ENCODE measurements at places on chromosomes 11 and 22.

DNA sequence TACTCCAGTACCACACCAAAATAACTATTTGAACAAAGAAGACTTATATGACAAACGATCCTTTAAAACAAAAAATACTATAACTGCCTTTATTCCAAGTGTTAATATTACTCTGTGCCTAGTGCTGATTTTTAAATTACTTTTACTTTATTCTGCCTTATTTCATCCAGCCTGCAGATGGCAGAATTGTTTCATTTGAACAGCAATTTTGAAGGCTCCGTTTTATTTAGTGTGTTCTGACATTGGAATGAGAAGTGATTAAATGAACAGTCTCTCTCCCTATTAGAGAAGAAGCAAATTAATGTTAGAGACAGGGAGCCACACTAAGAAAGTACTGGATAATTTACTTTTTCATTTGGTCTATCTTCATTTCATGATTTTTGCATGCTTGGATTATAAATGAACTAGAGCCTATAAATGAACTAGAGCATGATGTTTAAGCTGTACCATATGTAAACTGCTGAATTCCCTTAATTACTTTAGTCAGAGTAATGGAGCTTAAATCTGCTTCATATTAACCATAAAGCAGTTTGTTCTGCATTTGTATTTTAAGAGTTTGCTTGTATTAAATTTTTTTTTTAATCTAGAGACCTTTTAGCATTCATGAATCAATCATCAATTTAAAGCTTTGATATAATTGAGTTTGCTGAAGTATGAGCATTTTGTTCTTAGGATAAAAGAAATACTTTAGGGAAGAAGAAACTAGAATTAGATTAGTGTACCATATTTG is 9.8 kb downstream of the PDHX start:
- no peak for DNase-seq

- no peak for DNase-seq
Measured at GRCh38 chr22:37283393-37283937, 1.2 kb downstream of the CYTH4 start.

GRCh38 chr11:94142308-94143281 is 14.0 kb downstream of the PANX1 start:
- no peak for DNase-seq

DNA sequence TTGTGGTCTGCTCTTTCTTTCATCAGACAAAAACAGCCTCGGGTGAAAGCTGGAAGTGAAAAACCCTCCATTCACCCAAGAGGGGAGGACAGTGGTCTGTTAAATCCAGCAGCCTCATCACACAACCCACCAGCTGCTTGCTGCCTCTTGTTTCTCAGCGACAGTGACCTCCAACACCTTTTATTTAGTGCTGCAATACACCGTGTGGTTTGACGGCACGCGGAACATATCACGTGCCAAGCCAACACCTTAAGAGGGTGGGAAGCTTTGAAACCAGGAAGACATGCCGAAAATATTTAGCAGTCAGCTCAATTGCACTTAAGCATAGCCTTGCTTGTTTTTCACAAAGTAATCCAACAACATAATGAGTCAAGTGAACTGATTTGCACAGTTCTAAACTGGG is 39.8 kb upstream of the POGLUT3 start:
- peak; percentile 4 for DNase-seq

DNA sequence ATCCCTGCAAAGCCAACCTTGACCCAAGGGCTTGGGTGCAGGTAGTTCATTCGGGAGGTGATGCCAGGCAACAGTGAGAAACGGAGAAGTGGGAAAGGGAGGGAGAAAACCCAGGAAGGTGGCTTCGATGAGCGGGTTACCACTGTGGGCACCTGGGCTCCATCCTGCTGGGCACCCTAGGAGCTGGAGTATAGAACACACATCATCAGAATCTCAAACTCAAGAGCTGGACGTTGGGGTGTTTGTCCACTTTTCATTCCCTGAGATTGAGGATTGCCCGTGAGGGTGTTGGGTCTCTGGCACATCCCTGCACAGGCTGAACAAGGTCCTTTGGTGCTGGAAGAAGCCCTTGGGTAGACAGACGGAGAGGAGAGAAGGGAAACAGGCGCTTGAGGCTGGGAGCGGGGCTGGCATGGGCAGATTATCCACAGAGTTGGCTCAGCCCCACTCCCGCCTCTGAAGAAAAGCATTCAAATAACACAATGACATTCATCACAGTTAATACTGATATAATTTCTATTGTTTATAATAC is 70.4 kb downstream of the LRRC32 start:
- DNase-seq: no peak

GRCh38 chr11:91921974-91922373 is 302.6 kb upstream of the FAT3 start:
- DNase-seq: no peak

GRCh38 chr11:76623884-76624419 is 46.6 kb downstream of the LRRC32 start:
- DNase-seq: no peak

DNA sequence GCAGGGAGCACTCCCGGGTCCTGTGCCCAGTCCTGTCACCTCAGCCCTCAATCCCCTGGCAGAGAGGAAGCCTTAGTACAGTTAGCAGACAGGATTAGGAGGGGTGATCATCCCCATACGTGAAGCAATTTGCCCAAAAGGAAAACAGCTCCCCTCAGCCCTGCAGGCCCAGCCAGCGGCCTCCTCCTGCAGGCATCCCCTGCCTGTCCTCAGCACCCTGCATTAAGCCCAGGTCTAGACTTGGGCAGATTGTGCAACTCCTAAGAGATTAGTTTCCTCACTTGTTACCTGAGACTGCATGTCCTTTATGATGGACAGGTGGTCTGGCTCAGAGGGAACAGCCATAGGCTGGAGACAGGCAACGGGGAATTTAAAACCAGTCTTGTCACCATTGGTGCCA is 95.5 kb upstream of the TMEM45B start:
- no peak for DNase-seq

DNA sequence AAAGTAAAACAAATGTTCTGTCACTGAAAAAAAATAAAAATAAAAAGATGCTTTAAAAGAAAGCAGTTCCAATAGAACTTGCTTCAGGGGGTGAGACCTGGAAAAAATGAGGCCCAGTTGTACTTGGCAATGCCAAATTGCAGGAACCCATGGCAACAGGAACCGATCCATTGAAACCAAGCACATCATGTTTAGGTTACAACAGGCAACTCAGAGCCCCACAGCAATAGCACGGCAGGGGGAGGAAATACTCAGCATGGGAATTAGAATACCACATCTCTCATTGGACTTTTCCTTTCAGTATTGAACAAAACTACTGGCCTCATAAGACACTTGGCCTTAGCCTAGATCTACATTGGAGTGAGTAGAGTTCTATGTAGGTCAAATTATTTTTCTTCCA is 84.3 kb downstream of the MSANTD4 start:
- no peak for DNase-seq

- DNase-seq: no peak
Measured at GRCh38 chr22:39457556-39458443, 988 bp downstream of the MGAT3 start.

DNA sequence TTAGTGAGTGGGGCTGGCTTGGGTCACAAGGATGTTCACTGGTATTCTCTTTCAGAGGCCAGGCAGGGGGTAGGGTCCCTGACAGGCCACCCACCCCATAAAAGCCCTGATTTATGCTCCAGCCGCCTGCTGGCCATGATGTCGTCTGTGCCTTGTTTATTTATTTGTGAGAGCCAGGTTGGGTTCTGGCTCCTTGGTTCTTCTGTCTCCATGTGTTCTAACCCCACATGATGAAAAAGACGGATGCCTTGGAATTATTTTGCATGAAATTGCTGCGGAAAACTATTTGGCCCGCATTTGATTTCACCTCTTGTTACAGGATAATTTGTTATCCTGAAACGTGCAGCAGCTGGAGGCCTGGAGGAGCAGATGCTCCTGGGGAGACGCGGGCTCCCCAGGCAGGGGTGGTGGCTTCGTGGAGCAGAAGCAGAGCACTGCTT is 46.3 kb upstream of the WNT11 start:
- no peak for DNase-seq

DNA sequence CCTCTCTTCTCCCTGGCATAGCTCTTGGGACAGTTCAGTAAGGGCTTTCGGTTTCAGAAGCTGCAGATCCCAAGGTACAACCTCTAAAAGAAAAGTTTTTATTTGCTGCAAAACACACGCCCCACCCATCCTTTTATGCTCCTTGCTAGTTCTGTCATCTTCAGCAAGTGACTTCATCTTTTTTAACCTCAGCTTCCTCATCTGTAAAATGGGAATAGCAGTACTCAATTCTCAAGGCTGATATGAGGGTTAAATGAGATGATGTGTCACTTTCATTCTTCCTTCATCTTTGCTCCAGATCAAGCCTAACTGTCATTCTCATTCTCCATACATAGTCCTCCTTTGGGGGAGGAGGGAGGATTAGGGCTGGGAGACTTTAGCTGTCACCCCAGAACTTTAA is 90.0 kb upstream of the ALX4 start:
- no peak for DNase-seq

DNA sequence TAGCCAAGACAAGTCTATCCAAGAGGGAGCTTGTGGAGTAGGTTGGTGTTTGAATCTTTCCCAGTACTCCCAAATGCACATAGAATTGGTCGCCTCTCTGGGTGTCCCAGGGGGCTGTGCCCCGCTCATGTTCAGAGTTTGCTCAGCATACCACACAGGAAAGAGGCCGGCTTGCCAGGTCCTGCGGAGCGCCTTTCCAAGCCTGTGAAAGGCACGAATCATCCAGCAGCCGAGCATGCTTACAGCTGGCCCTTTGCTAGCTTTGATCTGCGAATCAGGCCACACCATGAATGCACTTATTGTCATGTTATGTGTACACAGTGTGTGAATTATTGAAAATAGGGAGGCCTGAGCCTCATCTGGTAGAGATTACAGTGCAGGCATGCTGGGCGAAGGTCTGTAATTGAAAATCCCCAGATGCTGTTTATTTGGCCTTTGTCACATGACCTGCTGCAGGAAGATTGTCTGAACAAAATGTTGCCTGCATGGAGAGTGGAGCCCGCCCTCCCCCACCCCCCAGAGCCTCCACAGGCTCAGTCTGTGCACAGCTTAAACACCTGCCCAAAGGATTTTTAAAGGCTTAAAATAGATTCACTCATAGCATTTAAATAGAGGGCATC is 163.3 kb upstream of the RASSF10 start:
- no peak for DNase-seq
